Esophagus muscularis mucosa (tissue), 4 donors: ENCODE measurements at places on chromosomes 6 and 20. TPM values are rescaled to one million over a fixed set of nuclear protein-coding genes. Genes with fewer than 3 reads are reported as not detected.

KCNB1 gene
- total RNA-seq: 32.3 TPM

FKBP5 gene
- total RNA-seq: 689 TPM

MAPK13 gene
- total RNA-seq: 2.1 TPM

LSM2 gene
- total RNA-seq: 41.5 TPM

ATP6V1G2 gene
- 5.0 TPM for total RNA-seq

TSHZ2 gene
- 10.3 TPM for total RNA-seq

RAB23 gene
- 73.1 TPM for total RNA-seq

FAM110A gene
- 2.9 TPM for total RNA-seq

TNF gene
- total RNA-seq: not detected

OPRL1 gene
- 0.83 TPM for total RNA-seq

TNFRSF6B gene
- total RNA-seq: 67.8 TPM

EYS gene
- total RNA-seq: under 0.01 TPM

HSPA1L gene
- total RNA-seq: 2.2 TPM
